ENCODE measurements at places on chromosomes 16 and 17.
A peak's percentile ranks its signal among the peaks of the same experiment; 100 is the strongest.

- DNase-seq, result peak; percentile 21
Observed at GRCh38 chr17:55265311-55266021, 706 bp downstream of the HLF start.

DNA sequence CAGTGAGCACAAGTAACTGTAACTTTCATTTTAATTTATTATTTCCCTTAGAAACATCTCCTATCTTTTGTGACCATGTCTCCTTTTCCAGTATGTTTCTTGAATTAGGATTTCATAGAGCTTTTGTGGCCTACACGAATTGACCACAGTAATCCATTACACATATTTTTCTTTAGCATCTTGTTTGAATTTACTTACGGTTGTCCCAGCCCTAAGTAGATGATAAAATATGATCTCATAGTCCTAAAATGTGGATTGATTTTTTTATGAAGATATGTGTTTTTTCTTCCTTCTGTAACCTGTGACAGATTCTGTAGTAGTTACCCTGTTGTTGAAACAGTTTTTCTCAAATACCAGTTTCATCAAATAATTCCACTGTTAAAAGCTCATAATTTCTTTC is 61.5 kb downstream of the NF1 start:
- DNase-seq, result no peak

DNA sequence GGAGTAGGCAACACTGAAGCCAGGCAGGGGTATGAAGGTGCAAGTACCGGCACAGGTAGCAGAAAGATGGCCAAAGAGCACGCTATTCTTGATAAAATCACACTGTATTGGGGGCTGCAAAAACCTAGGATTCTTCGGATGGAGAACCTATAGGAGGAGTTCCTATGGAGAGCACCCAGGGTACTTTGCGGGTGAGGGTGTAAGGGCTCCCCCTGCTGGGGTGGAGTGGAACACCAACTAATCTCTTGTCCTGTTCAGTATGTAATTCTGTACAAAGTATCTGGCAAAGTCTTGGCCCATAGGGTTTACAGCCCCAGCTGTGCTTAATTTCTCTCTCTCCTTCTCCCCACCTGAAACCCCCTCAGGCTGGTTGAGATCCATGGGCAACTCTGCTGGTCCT is 393.1 kb upstream of the ASIC2 start:
- DNase-seq, result peak; percentile 16

DNA sequence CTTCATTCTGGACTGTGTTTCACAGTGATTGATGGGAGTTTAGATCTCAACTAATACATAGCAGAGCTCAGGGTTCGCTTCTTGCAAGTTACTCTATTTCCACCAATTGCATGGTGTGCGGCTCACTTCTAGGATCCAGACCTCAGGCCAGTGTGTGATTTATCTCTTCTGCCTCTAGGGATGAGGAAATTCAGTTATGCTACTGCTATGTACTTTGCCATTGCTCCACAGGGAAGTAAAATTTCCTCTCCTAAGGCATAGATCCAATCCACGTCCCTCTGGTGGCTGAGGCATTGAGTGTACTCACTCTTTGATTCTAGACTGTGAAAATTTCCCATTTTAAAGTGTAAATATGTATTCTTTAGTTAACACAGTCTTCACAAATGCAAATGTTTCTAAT is 214.1 kb downstream of the HS3ST3B1 start:
- no peak for DNase-seq

DNA sequence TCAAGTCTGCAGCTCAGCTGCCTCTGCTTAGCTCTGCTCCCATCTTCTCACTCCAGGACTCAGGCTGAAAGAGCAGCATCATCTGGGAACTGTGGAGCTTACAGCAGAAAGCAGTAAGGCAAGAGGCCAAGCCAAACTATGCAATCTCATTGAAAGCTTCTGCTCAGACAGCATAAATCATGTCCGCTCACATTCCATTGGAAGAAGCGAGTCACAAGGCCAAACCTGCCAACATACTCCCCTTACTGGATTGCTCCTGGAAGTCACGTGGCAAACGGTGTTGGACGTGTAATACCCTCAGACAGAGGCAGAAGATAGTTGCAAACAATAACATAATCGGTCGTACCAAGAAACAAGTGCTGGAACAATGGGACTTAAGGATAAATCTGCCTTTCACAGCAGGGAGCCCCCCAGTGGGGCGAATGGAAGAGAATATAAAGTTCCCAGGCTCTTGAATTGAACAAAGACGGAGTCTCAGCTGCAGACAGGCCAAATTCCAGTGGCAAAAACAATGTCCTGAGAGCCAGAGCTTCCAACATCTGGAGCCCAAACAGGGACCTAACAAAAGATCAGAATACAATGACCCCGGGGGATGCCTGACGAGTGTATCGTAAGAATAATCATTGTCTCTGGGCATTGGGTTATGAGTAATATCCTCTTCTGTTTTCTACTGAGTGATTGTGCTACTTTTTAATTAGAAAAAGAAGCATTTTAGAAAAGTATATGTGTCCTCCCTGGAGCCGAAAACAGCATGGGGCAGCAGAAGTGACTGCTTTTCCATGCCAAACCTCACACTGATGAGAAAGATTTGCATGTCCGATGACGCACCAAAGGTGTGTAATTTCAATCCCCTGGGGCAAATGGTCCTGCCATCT is 68.4 kb downstream of the CMC2 start:
- DNase-seq, result no peak

DNA sequence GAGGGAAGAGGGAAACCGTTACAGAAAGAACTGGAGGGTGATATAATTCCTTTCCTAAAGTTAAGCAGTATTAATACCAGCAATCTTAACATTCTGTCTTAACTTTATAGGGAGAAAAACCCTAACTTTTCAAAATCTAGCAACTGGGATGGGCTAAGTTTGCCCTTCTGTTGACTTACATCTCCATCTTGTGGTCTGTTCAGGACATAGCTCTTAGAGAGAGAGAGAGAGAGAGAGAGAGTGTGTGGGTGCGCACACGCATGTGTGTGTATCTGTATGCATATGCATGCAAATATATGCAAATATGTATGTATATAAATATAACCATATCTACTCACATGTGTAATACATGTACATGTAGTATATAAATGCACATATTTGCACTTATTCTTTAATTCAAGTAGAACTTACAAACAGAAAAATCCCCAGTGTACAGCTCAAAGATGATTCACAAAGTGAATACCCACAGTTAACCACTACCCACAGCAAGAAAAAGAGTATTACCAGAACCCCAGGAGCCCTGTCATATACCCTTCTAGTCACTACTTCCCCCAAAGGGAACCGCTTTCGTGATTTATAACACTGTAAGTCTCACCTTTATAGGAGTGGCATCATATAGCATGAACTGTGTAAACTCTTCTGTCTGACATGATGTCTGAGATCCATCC is 46.5 kb downstream of the STX8 start:
- no peak for DNase-seq

GRCh38 chr17:51419476-51419875 is 159.1 kb downstream of the UTP18 start:
- no peak for DNase-seq

- DNase-seq, result no peak
Observed at GRCh38 chr17:28900986-28901726, 1.7 kb downstream of the DHRS13 start.

DNA sequence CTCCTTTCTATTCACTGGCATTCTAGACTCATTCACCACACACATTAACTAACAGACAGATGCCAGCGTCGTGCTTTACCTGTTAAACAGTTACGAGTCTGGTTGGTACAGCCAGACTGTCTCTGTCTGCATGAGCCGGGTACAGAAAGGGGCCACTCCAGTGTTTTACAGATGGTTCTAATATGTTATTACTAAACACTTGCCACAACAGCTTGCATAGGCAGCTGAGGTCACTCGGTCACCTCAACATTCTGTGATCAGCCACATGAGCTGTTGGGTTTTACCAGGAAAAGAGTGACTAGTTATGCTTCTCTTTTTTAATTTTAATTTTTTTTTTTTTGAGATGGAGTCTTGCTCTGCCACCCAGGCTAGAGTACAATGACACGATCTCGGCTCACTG is 25.2 kb downstream of the CD300A start:
- DNase-seq, result no peak

DNA sequence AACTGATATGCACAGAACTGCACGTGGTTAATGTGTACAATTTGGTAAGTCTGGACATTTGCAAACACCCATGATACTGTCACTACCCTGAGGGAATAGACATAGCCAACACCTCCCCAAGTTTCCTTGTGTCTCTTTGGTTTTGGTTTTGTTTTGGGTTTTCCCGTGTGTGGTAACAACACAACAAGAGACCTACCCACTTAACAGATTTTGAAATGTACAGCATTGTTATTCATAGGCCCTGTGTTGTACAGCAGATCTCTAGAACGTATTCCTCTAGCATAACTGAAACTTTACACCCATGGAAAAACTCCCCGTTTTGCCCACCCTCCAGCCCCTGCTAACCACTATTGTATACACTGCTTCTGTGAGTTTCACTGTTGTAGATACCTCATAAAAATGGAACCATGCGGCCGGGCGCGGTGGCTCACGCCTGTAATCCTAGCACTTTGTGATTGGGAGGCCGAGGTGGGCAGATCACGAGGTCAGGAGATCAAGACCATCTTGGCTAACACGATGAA is 76.3 kb upstream of the TBC1D3K start:
- DNase-seq, result no peak

Data from stimulated activated CD4-positive, alpha-beta T cell treated with anti-CD3 and anti-CD28 coated beads, Interleukin-4, amount 100 ng/mL, for 1 hour (primary cell).